Astrocyte of the cerebellum (primary cell): ENCODE measurements at places on chromosomes 2 and 18.

DNA sequence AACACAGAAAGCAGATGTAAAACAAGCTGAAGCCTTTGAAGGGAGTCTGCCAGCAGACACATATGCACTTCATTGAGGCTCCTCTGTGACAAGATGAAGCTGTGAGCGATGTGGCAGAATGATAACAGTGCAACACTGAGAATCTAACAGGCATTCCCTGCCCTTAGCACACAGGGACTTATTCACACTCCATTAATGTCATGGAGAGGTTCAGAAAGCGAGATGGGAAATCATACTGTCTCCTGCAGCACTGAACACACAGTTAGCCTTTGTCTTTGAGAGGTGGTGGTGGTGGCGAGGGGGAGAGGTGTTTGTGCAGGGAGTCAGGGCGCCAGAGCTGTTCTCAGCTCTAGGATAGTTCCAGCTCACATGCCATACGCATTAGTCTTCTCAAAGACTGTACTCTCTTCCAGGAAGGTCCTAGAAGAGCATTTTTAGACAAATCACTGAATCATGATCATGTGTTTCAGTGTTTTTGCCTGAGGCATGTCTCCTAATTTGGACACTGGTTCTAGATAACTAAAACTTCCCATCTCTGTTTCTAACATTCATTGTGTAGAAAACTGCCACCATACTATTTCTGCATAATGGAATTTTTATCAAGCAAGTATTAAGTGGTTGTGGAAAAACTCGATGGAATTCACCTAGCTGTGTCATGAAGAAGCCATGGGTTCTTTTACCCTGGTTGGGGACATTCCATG, 93.5 kb upstream of the ITGB6 start:
- DNase-seq: no peak

GRCh38 chr18:10388373-10388772, 66.1 kb upstream of the APCDD1 start:
- no peak for DNase-seq

DNA sequence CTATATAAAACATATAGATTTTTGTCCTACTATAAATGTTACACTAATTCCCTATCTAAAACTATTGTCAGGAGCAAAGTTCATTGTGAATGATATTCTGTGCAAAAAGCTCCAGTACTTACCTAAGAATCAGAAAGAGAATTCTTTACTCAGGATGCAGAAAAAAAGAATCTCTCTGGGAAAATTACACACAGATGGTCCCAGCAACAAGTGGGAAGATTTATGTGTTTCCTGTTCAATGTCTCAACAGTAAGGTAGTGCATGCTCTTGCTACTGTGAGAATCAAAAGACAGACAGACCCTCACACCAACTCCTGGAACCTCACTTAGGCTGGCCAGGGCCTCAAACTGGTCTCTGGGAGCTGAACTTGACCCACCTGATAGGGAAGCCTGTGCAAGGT, 11.2 kb upstream of the NAPG start:
- no peak for DNase-seq

DNA sequence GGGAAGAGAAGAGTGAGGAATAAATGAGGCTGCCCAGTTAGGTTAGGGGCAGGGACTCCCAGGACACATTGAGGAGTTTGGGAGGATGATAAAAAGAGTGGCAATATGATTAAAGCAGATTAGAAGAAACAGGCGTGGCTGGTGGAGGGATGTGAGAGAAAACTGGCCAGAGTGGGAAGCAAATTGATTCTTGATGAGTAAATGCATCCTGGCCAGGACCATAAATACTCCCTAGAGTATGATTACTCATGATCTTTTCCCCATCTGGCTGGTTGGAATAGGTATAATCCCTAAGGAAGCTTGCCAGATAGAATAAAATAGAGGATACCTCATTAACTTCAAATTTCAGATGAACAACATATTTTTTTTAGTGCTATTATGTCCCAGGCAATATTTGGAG, 21.5 kb upstream of the DAW1 start:
- no peak for DNase-seq

DNA sequence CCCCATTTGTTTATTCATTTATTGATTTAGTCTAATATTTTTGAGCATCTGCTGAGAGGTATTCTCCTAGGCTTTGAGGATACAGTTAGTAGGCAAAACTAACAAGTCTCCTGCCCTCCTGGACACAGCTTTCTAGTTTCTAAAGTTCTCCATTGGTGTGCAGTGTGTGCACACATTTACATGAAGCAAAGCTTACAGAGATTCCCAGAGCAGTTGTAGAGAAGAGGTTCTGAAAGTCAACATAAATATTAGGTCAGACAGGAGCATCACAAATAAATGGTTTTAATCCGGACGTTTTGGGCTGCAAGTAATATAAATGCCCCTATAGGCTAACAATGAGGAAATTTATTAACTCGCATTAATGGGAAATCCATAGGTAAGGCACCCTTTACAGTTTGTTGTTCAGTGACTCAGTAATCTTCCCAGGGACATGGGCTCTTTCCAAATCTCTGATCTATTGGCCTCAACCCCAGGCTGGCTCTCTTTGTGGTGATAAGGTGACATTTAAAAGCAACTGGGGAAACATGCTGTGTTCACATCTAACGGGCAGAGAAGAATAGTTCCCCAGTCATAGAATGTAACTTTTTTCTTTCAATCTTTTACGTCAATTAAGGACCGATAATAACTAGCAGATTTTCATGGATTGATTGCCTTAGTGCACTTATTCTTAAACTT, 407.2 kb downstream of the PTPRM start:
- DNase-seq: no peak

DNA sequence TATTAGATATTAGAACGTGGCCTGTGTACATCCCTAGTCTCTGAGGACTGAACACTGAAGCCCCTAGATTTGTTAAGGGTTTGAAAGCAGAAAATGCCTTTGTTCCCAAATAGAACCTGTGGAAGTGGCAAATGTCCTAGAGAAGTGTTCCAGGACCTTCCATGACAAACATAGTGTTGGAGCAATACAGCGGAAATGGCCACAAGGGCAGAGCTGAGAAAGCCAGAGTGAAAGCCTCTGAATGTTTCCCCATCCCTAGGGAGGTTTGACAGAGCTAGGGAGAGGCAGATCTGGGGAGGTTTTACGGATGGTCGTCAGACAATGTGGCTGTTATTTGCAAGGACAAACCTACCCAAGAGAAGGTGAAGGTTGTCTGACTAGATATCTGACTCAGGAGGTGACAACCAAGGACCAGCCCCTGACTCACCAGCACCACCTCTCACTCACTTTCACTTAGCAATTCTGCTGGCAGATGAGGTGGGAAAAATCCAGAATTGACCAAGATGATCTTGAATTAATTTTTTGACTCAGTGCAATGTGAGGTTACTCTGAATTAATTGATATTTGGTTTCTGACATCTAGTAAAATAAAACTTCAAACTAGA, 24.1 kb downstream of the RBM43 start:
- no peak for DNase-seq

DNA sequence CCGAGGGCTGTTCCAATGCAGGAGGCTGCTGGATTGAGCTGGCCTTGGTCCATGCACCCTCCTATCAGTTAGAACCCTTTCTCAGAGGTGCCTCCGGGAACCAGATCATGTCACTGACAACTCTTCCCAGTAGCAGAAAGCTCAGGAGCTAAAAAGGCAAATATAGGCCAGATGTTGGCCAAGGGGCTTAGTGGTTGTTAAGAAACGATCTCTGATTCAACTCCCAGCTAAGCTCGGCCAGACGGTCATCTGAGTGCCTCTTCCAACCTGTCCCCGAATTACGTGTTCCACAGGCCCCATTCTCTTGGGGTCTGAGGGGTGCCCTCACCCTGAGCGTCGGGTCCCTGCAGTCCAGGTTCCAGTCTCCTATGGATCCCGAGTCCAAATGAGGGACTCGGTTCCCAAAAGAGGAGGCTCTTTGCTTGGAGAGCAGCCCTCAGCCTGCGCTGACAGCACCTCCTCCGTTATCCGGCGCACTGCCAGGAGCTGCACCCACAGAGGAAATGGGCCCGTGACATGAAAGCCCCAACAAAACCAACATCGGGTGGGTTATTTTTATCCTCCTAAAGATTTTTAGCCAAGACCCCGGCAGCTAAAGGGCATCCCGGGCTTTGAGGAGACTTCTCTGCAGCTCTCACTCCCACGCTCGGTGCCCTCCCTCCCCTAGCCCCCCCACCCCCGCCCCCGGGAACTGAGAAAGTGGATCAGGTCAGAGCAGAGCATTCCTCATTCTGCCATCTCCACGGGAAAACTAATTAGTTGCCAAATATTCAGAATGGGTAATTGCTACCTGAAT, 106.6 kb upstream of the ID2 start:
- DNase-seq: no peak

DNA sequence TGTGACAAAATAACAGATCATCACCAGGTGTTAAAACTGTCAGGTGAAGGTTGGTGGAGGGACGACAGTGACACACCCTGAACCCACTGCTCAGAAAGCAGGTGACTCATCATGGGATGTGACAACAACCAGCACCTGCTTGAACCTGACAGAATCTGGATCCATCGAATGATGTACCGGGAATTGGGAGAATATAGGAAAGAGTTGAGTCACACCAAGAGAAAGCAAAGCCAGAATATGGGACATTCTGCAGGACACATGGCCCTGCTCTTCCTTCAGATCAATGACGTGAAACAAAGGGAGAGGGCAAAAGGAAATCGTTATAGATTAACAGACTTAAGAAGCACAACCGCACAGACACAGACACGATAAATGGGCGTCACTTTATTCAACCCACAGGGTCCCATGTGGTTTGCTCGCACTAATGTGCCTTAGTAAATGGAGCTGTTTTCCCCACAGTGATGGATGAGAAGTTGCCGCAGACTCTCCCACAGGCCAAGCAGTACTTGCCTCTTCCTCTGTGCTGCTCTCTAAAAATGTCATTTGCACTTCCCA, 100.1 kb downstream of the CRACDL start:
- no peak for DNase-seq

DNA sequence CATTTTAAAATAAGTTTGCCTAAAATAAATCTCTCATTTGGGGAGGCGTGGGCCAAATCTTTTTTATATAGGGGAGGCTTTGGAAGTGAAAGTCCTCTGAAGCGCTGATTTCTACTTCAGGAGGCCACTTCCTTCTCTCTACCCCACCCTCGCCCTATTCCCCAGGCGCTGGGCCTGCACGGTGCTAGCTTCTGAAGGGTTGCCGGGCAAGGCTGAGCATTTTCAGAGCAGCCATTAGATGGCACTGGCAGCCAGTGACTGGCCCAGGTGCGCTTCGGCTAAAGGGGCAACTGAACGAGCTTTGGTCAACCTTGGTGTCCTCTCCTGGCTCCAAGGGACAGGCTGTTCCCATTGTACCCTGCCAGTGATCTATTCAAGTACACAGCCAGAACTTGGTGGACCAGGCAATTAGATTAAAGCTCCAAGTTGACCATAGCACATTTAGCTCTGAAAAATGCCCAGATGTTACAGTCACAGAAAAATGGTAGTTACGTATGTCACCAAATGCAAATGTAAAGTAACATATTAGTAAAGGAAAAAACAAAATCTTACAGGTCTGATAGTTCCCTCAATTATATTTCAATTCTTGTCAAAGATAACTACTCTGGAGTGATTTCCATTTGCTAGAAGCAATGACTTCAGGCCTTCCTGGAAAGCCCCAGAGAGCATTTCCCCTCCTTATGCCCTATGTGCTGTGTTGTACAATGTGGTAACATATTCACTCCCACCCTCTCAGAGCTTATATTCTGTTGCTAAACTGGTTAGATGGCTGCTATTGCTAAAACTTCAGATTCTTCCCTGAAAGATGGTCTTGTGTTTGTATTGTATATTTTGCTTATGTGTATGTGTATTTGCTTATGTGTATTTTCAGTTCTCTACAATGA, 2.1 kb downstream of the POMC start:
- no peak for DNase-seq

DNA sequence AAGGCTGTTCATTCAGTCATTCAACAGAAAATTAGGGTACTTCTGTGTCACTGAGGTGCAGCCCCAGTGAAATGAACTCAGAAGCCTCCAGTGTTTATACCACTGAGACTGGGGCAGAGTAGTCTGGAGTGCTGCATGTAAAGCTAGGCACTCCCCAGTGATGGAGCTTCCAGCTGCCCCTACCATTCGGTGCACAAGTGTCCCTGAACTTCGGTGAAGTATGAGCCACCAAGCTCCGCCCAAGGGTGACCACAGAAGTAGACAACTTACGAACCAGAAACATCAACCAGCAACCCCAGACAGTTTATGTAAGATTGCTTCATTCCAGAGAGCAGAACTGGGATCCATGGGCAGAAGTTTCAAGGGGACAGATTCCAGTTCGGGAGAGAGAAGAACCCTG, 70.6 kb upstream of the FOSL2 start:
- DNase-seq: no peak

GRCh38 chr2:1744446-1745170, at the start of gene PXDN:
PXDN (minus strand) TSS chr2:1744515; CDS start chr2:1744455, 60 bp downstream.
- no peak for DNase-seq

GRCh38 chr2:33494155-33494779, 17.8 kb downstream of the RASGRP3 start:
- DNase-seq: no peak

GRCh38 chr2:43100883-43101662, 125.3 kb downstream of the ZFP36L2 start:
- no peak for DNase-seq

DNA sequence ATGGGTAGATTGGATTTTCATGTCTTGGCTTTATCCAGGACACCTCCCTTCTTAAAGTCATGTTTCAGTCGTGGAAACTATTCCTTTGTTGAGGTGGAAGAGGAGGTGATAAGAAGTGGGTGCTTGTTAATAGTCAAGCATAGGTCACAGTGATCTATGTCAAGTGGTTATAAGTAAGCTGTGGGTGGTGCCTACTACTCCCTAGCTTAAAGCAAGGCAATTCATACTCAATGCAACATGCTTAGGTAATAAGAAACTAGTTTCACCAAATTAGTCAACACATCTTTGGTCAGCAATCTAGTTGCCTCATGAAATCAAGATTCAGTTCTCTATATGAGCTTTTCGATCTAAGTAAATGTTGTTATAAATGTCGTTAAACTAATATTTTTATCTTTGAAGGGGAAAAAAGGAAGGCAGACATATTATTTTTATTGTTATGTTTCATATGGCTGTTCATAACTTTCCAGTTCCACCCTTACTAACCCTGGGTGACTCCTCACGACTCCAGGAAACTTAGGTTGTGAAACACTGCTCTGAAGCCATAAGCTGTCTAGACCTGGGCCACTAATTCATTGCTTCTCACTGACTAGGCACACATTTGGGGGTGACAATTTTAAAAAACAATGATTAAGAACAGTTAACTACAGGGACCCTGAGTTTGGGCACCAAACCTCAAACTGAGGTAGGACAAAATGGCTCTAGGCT, 5.8 kb upstream of the ABCB11 start:
- no peak for DNase-seq

DNA sequence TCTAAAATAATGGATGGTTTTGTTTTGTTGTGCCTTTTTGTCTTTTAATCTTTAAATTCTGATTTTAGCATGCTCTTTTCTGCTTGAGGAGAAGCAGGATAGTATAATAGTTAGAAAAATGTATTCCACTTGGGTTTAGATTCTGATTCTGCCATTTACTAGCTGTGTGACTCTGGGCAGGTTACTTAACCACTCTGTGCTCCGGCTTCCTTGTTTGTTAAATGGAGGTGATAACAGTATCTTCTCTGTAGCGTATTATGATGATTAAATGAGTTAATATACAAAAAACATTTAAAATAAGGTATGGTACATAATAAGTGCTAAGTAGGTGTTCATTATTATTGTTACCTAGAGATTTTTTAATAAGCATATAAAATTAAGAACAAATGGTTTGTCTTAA, 26.9 kb upstream of the IL18RAP start:
- DNase-seq: no peak

- DNase-seq: no peak
Observed at GRCh38 chr2:224850081-224850480, 133.9 kb upstream of the CCDC195 start.

- no peak for DNase-seq
Observed at GRCh38 chr2:70030724-70031420, 56.4 kb upstream of the PCBP1 start.

- no peak for DNase-seq
Observed at GRCh38 chr2:216663846-216664245, 30.6 kb downstream of the IGFBP2 start.
